Stimulated activated CD4-positive, alpha-beta T cell treated with anti-CD3 and anti-CD28 coated beads, TNF-alpha, amount 100 ng/mL, for 48 hours (primary cell): ENCODE measurements at places on chromosomes 1 and 21.
A peak's percentile ranks its signal among the peaks of the same experiment; 100 is the strongest.

GRCh38 chr1:247060771-247061170, 17.8 kb downstream of the ZNF670 start:
- no peak for DNase-seq

- DNase-seq, result no peak
Observed at GRCh38 chr1:107323784-107324183, 182.9 kb downstream of the NTNG1 start.

DNA sequence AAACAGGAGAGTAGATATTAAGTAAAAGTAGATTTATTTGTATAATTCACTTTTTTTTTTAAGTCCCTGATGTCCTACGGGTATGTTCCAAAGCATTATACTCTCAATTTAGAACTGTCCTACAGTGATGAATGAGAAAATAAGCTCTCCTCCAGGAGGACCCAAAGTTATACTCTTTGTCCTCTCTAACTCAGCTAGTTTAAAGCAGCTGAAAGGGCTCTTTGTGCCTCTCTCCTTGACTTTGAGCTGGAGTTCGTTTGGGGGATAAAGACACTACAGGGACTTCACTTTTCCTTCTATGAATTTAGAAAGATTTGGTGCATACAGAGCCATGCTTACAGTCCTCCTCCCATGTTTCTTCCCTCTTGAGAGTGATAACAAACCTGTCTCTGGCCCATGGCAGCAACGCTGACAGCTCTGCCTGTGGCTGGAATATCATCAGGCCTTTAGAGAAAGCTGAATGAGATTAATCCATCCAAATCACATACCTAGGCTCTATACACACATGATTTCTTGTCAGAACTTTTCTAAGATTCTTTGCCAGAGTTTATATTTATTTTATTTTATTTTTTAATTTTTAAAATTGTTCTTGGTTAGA, 134.3 kb downstream of the PIK3R3 start:
- no peak for DNase-seq

DNA sequence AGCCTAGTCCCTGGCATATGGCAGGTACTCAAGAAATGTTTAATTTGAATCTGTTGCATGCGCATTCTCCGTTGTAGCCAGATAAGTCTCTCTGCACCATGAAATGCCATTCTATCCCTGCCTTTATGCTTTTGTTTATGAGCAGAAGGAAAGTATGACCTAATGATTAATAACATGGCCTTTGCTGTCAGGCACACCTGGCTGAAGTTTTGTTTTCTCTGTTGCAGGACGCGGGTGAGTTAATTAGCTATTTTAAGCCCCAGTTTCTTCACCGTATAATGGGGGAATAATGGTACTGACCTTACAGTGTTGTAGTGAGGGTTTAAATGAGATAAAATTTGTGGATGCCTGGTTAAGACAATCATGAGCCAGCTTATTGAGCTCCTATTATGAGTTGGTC, 87.7 kb downstream of the ST6GALNAC3 start:
- no peak for DNase-seq

GRCh38 chr1:24386241-24386640, 27.3 kb downstream of the STPG1 start:
- no peak for DNase-seq

DNA sequence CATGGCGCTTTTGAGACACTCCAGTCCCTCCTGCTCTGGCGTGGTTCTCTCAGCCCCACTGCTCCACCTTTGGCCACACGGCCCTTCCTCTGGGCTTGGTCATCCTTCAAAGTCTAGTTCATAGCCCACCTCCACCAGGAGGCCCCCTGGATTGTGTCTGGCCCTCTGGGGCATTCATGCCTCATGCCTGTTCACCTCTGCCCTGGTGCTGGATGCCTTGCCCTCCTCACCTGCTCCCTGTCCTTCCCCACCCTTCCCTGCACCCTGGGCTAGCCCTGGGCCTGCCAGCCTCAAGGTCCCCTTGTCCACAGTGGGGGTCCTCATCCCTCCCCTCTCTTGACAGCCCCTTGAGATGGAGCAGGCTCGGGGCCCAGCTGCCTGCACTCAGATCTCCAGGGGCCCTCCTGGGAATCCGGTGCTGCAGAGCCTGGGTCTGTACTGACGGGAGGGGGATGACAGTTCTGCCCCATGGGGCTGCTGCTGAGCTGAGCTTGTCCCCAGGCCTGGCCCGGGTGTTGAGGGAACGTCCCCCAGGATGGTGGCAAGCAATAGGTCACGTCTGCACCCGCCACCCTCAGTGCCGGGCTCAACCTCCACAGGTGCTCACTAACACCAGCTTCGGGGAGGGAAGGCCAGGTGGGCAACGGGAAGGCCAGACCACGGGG, 18.4 kb downstream of the PRXL2B start:
- DNase-seq, result no peak

- no peak for DNase-seq
Observed at GRCh38 chr1:6874298-6874697, 89.0 kb downstream of the CAMTA1 start.

GRCh38 chr21:41477641-41478318, 30.2 kb downstream of the TMPRSS2 start:
- no peak for DNase-seq

- no peak for DNase-seq
Observed at GRCh38 chr1:24745711-24746413, 615 bp downstream of the CLIC4 start.

DNA sequence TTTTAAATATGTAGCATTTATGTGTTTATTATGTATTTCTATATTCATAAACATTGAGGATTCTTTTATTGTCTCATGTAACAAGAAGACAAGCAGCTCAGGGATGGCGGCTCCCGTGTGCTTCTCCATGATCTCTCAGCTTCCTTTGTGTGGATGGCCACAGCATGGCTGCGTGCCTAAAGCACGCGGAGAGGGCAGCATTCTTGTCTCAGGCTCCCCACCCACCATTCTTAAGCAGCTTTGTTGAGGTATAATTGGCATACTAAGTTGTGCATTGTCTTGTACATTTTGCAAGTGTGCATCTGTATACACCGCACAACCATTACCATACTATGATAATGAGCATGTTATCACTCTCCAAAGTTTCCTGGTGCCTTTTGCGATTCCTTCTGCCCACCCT, 81.6 kb downstream of the CAMTA1 start:
- no peak for DNase-seq

DNA sequence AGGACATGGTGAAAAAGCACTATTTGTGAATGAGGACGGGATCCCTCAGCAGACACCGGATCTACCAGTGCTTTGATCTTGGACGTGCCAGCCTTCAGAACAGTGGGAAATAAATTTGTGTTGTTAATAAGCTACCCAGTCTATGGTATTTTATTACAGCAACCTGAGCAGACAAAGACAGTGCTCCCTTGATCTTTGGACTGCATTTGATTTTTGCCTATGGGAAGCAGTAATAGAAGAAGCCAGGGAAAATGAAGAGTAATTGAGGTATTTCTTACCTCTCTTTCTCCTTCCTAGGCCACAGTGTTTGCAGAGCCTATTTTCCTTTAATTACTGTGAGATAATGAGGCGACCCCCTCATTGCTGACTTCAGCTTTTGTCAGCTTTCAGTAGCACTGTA, 87.9 kb downstream of the PDE4B start:
- DNase-seq, result no peak

GRCh38 chr1:68074472-68074871, 24.0 kb upstream of the DIRAS3 start:
- DNase-seq, result no peak

DNA sequence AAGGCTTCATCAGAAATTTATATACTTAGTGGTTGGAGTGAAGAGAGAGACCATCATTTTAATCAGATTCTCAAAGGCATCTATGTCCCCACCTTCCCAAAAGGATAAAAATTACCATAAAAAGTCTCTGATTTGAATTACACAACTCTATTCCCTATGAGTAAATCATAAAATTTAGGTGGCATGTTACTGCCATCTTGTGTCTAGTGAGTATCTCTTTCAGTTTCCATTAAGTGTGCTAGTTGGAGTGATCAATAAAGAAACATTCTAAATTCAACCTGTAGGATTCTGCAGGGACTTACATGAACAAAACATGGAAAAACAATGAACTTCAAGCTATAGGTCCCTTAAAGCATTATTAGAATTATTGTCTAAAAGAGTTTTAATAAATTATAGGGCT, 655.4 kb downstream of the LTN1 start:
- no peak for DNase-seq

DNA sequence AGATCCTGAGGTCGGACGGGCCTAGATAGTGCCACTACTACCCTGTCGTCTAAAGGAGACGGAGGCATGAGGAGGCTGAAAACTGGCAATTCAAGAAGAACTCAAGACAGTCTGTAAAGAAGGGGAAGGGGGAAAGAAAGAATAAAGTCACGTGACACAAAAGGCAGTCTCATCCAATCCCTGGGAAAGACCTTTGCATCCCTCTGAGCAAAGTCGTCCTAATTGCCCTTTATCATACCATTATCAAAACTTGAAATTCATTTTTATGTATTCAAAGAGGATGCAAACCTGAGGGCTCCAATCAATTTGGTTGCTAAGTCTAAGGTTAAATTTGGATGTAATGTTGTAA, 2.2 kb downstream of the DUSP10 start:
- no peak for DNase-seq

- no peak for DNase-seq
Observed at GRCh38 chr1:154493276-154493675, 8.7 kb upstream of the TDRD10 start.

- no peak for DNase-seq
Observed at GRCh38 chr1:201912832-201913231, 24.1 kb downstream of the SHISA4 start.

GRCh38 chr1:85366391-85367170, 90.1 kb upstream of the BCL10 start:
- DNase-seq, result no peak

- no peak for DNase-seq
Observed at GRCh38 chr1:212035835-212036605, 472 bp downstream of the DTL start.

DNA sequence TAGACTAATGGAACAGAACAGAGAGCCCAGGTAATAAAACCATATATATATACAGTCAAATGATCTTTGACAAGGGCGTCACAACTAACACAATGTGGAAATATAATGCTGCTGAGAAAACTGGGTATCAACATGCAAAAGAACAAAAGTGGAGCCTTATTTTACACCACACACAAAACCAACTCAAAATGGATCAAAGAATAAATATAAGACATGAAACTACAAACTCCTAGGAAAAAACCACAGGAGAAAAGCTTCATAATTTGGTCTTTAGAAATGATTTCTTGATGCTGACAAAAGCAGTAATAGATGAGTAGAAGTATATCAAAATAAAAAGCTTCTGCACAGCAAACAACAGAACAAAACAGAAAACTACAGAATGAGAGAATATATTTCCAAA, 192.2 kb downstream of the AKT3 start:
- DNase-seq, result no peak

- no peak for DNase-seq
Observed at GRCh38 chr1:66893712-66894111, 30.9 kb downstream of the DNAI4 start.

GRCh38 chr1:226870401-226871279, at the start of gene PSEN2:
PSEN2 (plus strand) TSS chr1:226870616; CDS start chr1:226881908, 11,292 bp downstream.
- DNase-seq, result peak; percentile 37

DNA sequence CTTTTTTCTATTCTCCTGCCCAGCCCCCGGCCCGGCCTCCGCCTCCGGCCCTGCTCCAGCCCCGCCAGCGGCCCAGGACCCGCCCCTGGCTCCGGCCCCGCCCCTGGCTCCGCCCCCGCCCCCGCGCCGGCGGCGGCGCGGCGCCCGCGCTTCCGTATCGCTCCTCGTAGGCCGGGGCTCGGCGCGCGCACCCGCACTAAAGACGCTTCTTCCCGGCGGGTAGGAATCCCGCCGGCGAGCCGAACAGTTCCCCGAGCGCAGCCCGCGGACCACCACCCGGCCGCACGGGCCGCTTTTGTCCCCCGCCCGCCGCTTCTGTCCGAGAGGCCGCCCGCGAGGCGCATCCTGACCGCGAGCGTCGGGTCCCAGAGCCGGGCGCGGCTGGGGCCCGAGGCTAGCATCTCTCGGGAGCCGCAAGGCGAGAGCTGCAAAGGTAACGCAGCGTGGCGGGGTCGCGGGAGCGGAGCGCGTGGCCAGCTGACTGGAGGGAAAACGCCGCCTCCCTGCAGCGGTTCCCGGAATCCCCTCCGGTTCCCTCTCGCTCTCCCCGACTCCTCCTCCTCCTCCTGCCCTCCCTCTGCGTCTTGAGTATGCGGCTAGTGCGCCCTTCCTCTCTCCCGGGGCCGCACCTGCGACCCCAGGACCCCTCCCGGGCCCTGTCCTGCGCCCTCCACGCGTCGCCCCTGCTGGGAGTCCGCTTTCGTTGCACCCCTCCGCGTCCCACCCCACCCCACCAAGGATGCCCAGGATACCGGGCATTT, at the start of gene IFNAR2:
Gene IFNAR2 (plus strand): TSS at position 155 of the 761 bp plus-strand sequence. CDS start 11,985 bp downstream, outside the sequence.
- DNase-seq, result no peak

DNA sequence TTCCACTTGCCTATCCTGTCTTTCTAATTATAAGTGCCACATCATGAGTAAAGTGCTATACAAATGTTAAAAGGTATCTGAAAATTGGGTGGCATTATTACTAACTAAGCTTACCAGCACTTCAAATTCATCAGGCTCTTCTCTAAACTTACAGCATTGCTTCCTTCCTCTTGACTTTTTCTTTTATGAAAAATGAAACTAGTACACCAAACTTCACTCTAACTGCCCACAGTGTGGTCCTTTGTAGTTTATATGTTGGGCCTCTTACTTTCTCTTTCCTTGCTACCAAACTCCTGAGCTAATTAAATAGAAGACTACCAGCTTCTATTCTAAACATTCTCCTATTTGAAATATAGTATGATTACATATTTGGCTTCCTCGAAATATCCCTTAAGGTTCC, 81.8 kb downstream of the NOTCH2 start:
- DNase-seq, result no peak

- no peak for DNase-seq
Observed at GRCh38 chr21:14482165-14482564, 64.0 kb downstream of the SAMSN1 start.

DNA sequence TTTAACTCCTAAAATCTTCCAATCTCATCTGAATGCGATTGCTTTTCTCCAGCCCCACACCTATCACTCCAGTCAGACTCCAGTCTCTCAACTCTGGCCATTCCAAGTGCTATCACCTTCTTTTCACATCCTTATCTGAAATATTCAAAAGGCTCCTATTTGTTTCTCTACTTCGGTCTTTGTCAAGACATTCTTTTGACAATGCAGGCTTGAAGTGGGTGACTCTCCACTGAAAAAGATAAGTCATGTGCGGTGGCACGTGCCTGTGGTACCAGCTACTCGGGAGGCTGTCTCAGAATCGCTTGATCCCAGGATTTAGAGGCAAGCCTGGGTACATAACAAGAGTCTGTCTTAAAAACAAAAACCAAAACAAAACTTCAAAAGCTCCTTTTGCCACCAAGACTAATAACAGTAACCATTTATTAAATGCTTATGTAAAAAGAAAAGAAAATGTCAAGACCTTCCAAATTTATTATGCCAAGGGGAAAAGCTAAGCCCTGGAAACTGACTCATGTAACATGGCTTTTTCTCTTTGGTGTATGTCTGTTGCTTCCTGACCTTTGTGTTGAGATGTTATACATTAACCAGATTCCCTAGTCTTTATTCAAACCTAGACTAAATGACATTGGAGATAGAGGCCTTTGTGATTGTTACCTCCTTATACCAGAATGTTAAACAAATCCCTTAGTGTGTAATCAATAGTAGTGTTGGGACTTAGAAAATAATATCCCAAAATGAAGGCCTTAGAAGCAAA, 3.6 kb downstream of the ALG14 start:
- DNase-seq, result no peak
